Adrenal gland (tissue), 19 donors: ENCODE measurements at places on chromosomes 6 and 20.

DNA sequence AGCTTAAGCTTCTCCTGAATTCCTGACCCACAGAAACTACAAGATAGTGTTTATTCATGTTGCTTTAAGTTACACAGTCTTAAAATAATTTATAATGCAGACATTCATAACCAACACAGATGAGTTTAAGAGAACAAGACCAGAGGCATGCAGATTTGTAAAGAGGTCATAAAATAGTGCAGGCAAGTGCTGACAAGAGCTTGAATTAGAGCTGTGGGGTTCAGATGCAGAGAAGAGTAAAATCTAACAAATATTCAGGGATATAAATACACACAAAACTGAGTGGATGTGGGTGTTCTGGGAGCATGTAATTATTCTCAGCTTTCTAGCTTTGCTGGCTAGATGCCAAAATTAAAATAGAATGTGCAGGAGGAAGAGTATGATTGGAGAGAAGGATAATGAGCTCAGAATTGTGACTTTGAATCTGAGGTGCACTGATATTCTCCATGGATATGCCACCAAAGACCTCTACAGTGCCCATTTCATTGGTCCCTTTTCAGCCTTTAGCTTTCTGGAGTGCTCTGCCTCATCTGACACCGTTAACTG, 291.9 kb upstream of the SGK1 start:
- no peak overlapping the region for H3K4me3 ChIP-seq
- H3K36me3 ChIP-seq: no peaks in the 10 kb centered on the region
- no peaks in the 10 kb centered on the region for H3K4me1 ChIP-seq
- no peaks in the 10 kb centered on the region for H3K27me3 ChIP-seq
- no peak for DNase-seq

DNA sequence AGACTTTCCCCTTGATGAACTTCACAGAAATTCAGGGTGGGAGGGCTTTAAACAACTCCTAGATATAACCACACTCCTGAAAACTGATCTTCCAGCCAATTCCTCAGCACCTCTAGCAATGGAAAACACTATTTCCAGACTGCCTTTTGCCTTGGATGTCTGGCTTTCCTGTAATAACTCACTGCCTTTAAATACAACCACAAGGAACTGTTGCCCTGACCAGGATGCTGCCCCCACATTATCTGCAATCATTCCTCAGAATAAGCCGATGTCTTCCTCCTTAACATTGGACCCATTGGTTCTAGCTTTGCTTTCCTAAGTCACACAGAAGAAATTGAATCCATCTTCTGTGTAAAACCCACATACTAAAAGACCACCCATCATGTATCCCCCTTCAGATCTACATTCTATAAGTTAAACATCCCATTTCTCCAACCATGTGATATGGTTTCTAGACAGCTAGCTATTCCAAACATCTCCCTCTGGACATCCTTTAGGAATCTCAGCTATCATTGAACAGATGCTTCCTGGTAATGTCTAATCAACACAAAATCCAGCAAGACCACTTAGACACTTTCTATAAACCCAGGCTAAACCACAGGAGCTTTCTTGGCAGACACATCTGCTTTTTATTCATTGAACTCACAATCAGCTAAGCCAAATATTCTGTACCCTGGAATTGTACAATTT, 95.9 kb upstream of the KCNQ5 start:
- DNase-seq: no peak
- no peaks in the 10 kb centered on the region for H3K27me3 ChIP-seq
- no peaks in the 10 kb centered on the region for H3K4me1 ChIP-seq
- no peak overlapping the region for H3K27ac ChIP-seq
- no peaks in the 10 kb centered on the region for H3K36me3 ChIP-seq

- H3K27me3 ChIP-seq: no peaks in the 10 kb centered on the region
- no peaks in the 10 kb centered on the region for H3K36me3 ChIP-seq
- H3K27ac ChIP-seq: no peak overlapping the region
Observed at GRCh38 chr6:118720125-118720473, 68.7 kb upstream of the CEP85L start.

- no peaks in the 10 kb centered on the region for H3K36me3 ChIP-seq
- no peak overlapping the region for H3K27ac ChIP-seq
- no peaks in the 10 kb centered on the region for H3K27me3 ChIP-seq
- no peak overlapping the region for H3K4me3 ChIP-seq
- no peaks in the 10 kb centered on the region for H3K4me1 ChIP-seq
Observed at GRCh38 chr6:41170547-41171160, 7.7 kb upstream of the TREM2 start.

DNA sequence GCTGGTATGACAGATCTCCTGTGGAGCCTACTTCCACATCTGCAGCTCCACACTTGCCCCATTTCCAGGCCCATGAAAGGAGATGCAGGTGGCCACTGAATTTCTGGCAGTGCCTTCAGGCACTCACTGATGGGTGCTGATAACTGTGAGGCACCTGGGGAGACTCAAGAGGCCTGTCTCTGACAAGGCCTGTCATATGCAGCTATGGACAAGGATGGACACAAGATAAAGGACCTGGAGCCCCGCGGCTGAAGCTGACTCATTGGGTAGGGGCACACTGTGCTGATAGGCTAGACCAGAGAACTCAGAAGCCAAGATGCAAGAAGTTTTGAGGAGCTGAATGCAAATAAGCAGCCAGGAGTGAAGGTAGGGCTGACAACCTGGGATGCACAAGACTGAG, 81.0 kb upstream of the LRFN2 start:
- no peaks in the 10 kb centered on the region for H3K36me3 ChIP-seq
- no peaks in the 10 kb centered on the region for H3K4me1 ChIP-seq
- H3K27me3 ChIP-seq: no peaks in the 10 kb centered on the region
- no peak for DNase-seq

DNA sequence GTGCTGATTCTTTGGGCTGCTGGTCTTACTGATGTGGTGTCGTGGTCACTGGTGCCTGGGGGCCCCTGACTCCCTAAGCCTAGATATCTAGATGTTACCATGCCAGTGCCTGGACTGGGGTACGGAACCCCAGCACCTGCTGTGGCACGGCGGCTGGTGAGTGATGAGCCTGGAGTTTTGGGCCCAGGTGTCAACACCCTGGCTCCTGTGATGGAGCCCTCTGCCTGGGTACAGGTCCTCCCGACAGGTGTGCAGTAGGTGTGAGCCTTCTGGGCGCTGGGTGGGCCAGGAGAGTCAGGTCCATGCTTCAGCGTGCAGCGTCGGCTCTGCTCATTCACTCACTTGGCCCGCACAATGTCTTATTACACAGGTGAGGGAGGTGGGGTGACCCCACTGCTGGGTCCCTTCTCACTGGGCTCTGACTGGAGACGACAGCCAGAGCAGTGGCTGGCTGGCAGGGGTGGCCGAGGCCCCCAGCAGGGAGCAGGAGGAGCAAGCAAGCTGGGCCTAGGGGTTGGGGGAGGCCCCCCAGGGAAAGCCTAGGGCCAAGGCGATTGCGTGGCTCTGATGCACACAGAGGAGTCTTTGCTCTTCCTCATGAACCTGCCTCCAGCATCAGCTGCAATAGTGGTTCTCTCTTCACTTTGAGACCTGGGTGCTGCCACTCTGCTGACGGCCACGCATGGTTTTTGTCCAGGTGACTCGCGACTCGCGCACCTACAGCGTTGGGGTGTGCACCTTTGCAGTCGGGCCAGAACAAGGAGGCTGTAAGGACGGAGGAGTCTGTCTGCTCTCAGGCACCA, 42.5 kb upstream of the SLC22A1 start:
- no peak overlapping the region for H3K27ac ChIP-seq
- H3K4me3 ChIP-seq: no peak overlapping the region
- no peak for DNase-seq
- no peaks in the 10 kb centered on the region for H3K4me1 ChIP-seq

GRCh38 chr20:62020935-62021701, 44.6 kb downstream of the TAF4 start:
- H3K4me3 ChIP-seq: no peak overlapping the region
- no peaks in the 10 kb centered on the region for H3K27me3 ChIP-seq
- H3K27ac ChIP-seq: no peak overlapping the region

DNA sequence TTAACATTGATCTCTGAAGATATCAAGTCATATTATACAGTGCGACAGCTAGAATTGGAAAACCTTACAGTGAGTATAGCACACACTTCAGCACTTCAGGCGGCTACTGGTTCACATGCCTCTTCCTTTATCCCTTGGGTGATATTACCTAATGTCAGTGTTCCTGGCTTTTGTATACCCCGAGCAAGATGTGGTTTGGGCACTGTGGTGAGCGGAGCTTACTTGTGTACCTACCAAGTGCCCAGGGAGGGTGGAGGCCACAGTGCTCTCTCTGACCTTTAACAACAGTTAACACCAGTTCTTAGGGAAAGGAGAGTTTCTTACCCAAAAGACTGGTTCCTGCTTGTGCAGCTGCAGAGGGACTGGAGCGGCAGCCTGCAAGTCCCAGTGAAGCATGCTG, 64.4 kb downstream of the PTPN1 start:
- no peak overlapping the region for H3K4me3 ChIP-seq
- peaks cover 41% of the 10 kb centered on the region for H3K36me3 ChIP-seq
- DNase-seq: no peak
- H3K27ac ChIP-seq: no peak overlapping the region
- H3K27me3 ChIP-seq: no peaks in the 10 kb centered on the region
- H3K4me1 ChIP-seq: peaks cover 33% of the 10 kb centered on the region

- no peak for DNase-seq
- no peak overlapping the region for H3K4me3 ChIP-seq
- H3K27me3 ChIP-seq: peaks cover 23% of the 10 kb centered on the region
- no peak overlapping the region for H3K27ac ChIP-seq
Observed at GRCh38 chr20:46814366-46815232, 80.0 kb upstream of the EYA2 start.

GRCh38 chr6:89961481-89961880, 67.2 kb downstream of the GJA10 start:
- H3K4me1 ChIP-seq: no peaks in the 10 kb centered on the region
- H3K27ac ChIP-seq: no peak overlapping the region
- DNase-seq: no peak

DNA sequence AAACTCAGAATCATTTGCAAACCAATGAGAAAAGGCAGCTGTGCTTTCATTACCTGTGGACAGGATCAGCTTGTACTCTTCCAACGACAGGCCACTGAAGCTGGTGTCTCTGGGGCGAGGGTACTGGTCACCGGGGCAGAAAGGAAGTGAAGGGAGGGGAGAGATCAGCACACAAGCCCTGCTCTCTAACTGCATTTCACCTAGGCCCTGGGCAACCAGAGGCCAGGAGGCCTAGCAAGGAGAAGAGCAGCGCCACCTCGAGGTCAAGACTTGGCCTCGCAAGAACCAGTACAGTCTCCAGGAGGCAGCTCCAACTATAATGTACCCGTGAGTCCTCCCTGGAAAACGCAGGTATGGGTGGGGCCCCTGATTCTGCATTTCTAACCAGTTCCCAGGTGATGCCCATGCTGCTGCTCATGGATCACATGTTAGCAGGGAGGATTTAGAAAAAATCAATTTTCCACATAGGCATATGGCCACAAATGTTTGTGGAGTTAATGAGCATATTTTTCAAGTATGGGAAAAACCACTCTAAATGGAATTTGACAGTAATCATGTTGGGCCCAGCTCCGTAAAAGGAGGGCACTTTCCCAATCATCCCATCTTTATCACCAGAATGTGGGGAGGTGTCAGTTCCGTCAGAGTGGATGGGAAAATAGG, 11.0 kb downstream of the UQCC2 start:
- no peaks in the 10 kb centered on the region for H3K27me3 ChIP-seq
- no peak overlapping the region for H3K4me3 ChIP-seq
- no peaks in the 10 kb centered on the region for H3K36me3 ChIP-seq

DNA sequence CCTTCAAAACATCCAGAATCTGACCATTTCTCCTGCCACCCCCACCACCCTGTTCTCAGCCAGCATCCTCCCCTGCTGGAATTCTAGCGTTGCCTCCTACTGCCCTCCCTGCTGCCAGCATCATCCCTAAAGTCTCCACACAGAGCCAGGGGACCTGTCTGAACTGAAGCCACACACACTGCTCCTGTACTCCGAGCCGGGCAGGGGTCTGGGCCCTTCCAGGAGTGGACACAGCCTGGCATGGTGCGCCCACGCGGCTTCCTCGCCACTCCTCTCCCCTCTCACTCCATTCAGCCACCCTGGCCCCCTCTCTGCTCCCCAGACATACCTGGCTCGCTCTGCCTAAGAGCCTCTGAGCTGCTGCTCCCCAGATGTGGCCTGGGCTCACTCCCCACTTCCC, 155.5 kb downstream of the PREX1 start:
- H3K4me1 ChIP-seq: peaks cover 15% of the 10 kb centered on the region
- no peak for DNase-seq
- peaks cover 11% of the 10 kb centered on the region for H3K36me3 ChIP-seq

DNA sequence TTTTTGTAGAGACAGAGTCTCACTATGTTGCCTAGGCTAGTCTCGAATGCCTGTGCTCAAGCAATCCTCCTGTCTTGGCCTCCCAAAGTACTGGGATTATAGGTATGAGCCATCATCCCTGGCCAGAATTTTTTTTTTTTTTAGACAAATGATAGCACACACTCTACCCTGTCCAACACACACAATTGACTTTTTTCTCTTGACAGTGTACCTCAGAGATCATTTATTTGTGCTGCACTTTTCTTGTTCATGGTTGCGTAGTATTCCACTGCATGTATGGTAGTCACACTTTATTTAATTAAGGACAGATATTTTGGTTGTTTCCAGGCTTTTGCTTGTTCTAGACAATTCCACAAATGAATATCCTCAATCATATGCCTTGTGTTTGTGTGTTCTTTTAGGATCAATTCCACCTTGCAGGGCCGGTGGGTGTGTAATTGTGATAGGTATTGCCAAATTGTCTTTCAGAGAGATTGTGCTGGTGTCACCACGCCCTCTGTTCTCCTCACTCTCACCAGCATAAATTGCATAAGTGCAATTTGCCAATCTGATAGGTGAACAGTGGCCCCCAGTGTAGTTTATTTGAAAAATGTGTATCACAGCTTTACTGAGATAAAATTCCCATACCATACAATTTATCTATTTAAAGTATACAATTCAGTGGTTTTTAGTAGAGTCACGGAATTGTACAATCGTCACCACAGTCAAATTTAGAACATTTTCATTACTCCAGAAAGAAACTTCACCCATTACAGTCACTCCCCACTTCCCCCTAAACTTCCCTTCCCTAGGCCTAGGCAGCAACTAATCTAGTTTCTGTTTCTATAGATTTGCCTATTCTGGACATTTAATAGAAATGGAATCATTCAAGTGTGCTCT, 20.1 kb downstream of the SRC start:
- H3K4me1 ChIP-seq: peaks cover 12% of the 10 kb centered on the region
- H3K36me3 ChIP-seq: peaks cover 13% of the 10 kb centered on the region
- no peak for DNase-seq
- H3K27ac ChIP-seq: peak overlapping the region; percentile 11
- H3K4me3 ChIP-seq: no peak overlapping the region
- H3K27me3 ChIP-seq: no peaks in the 10 kb centered on the region
